ENCODE measurements at places on chromosomes 3 and 15.
A peak's percentile ranks its signal among the peaks of the same experiment; 100 is the strongest.

DNA sequence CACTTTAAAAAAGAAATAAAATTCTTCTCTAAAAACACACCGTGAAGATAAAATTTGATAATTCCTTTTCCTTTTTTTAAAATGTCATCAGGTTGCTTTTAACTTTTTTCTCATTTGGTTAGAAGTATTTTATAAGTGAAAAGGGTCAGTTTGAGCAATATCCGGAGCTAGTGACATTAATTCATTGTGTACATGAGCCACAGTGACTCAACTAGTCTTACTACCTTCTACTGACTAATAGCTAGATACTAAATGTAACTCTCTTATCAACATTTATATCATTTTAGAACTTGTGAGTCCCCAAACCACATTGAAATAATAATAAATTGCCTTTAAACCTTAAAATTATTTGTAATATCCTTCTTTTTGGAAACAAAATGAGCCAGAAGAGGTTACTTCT is 101.2 kb upstream of the ZBTB20 start:
- no peak for DNase-seq

- peak; percentile 63 for DNase-seq
Measured at GRCh38 chr3:12662593-12663400, 1.1 kb downstream of the RAF1 start.

DNA sequence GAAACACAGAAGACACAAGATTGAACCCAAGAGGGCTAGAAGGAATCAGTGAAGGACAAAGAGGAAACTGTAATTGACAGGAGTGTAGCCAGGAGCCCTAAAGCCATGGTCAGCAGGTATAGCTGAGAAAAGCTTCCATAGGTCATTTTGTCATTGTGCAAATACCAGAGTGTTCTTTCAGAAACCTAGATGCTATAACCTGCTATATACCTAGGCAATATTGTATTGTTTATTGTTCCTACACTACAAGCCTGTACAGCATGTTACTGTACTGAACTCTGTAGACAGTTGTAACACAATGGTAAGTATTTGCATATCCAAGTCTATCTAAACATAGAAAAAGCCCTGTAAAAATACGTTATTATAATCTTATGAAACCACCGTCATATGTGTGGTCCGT is 119.3 kb upstream of the LRRFIP2 start:
- no peak for DNase-seq

DNA sequence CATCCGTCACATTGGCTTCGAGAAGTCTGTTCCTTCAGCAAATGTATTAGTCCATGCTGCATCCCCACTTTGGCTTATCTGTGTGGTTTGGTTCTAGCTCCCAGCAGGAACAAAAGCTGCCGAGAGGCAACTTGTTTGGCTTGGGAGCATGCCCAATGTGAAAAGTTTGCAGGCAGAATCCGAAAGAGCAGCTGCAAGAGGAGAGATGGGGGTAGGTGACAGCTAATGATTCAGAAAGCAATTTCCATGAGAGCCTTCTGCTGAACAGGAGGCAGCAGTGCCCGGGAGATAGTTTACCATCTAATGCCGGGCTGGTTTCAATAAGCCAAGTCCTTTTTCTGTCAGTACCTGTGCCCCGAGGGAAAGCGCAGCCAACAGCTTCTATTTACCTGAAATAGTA is 60.2 kb downstream of the GRM7 start:
- DNase-seq = no peak

GRCh38 chr3:123766193-123767008 is 117.7 kb downstream of the MYLK start:
- no peak for DNase-seq

- no peak for DNase-seq
Measured at GRCh38 chr3:41304593-41304992, 105.3 kb downstream of the CTNNB1 start.

DNA sequence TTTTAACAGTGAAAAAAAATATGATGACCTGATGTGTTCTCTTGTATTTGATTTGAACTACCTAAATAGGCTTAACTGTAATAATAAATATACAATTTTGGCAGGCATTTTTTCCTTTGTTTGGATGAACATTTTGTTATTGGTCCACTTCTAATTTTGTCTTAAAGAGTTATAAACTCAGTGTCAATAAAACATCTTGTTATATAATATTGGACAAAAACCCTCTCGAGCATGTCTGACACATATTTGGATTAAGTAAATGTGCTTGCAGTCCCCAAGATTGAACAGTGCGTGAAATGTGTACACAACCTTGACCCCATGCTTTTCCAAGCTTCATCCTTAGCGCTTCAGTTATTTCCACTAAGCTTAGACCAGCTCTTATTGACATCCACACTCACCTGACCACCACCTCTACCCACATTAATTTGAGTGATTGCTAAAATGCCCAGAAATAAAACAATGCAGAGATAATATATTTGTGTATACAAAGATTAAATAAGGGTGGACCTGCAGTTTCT is 131.7 kb upstream of the ZBED2 start:
- DNase-seq = no peak

- DNase-seq = no peak
Measured at GRCh38 chr15:81363718-81364500, 10.1 kb downstream of the TMC3 start.

GRCh38 chr3:157785102-157785826 is 282.0 kb upstream of the VEPH1 start:
- no peak for DNase-seq

GRCh38 chr15:93619597-93619996 is 530.6 kb upstream of the RGMA start:
- DNase-seq = no peak

GRCh38 chr15:40111888-40112287 is 3.2 kb upstream of the BMF start:
- no peak for DNase-seq

DNA sequence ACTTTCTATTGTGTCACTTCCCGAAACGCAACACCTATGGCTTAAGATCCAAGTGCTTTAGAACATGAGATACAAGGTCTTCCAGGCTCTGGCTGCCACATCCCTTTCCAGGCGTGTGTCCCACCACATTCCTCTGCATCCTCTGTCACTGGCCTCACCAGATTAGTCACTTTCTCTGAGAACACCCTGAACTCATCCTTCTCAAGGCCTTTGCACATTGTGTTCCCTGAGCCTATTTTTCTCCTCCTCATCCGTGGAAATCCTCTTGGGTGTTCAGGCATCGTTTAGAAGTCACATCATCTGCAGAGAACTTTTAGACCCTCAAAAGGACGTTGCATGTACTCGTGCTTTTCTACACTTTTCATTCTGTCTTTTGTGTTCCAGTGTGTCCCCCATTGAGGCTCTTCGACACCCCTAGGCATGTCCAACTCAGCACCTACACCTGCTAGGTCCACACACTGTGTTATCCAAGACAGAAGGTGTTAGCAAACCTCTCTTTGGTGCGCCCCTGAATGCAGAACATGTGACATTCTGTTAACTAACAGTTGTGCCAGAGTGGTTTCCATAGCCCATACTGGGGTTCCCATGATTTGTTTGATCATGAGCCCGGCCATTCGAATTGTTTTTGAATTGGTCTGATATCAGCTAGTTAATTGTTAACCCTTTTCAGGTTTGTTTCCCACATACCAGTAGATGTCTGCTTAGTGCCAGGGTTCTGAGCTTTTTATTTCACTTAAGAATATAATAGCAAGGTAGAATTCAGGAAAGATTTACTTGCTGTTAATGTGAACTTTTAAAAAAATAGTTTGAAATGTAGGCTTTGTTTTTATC is 67.2 kb downstream of the LPP start:
- no peak for DNase-seq

- no peak for DNase-seq
Measured at GRCh38 chr3:27671101-27671500, 51.0 kb downstream of the EOMES start.

DNA sequence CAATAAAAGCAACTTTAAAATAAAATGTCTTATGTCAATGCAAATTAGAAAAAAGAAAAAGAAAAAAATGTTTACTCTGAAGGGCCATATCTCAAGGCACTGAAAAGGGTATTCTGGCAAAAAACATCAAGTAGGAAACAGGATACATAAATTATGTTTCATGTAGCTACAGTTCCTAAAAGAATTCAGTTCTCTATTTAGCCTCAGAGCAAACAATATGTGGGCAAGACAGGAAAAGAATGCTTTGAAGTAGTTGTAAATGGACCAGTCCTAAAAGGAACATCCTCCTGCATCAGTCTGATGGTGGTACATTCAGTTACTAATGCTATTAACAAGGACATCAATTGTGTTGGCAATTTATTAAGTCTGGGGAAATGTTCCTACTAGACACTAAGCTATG is 8.1 kb downstream of the COMMD2 start:
- DNase-seq = no peak

DNA sequence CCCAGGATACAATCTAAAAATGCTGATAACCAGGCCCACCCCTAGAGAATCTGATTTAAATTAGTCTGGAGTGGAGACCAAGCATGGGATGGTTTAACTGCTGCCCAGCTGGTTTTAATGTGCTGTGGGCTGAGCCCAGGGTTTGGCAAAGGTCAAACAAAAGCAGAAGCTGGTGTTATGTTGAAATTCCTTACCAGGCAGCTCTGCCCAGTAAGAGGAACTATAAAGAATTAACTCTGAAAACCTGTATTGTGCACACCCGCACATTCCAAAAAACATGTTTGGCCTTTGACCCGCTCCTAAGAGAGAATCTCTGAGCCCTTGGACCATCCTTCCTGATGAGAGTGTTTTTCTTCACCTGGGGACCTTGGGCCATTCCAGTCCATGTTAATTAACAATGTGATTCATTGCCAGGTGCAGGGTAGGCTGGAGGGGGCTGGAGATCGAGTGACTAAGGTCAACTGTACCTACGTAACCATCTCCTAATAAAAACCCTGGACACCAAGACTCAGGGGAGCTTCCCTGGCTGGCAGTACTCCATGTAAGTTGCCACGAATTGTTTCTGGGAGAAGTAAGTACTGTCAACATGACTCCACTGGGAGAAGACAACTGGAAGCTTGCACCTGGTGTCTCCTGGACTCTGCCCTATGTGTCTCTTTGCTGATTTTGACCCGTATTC is 10.9 kb downstream of the CCDC13 start:
- no peak for DNase-seq

DNA sequence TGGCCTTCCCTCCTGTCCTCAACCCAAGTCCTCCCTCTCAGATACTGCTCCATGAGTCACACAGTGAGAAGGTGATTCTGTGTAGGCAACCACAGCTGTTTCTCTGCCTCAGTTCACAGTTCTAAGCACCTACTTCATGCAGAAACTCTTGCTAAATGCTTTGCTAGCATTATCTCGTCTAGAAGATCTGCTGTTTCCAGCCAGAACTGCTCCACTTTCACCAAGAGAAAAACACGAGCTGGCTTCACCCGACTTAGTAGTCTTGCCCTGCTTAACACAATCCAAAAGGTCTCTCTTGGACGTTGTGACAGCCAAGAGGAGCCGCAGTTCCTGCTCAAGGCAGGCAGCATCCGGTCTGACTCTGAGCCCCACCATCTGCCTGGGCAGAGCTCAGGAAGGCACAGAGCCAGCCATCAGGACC is 272.1 kb downstream of the UACA start:
- peak; percentile 58 for DNase-seq

- no peak for DNase-seq
Measured at GRCh38 chr15:43106486-43106829, 620 bp upstream of the UBR1 start.

DNA sequence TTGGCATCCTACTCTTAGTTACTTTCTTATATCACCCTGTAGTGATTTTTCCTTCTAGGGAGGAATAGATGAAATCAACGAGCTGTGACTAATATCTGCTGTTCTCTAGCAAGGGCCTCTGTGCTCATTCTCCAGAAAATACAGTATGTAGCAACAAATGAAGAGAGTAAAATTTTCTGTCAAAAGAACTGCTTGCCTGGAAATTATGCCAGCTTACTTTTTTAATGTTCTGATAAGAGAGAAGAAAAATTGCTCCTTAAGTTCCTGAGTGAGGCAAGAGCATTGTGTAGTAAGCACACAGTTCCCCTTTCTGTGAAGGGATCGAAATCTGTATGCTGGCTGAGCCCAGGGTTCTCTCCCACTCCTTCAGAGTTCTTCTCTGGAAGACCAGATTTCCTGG is 51.4 kb upstream of the GK5 start:
- DNase-seq = no peak

- peak; percentile 48 for DNase-seq
Measured at GRCh38 chr3:156161172-156161571, 40.8 kb downstream of the KCNAB1 start.

GRCh38 chr3:160676547-160677303 is at the start of gene ARL14:
TSS of gene ARL14 (plus strand) at chr3:160677160. CDS start at chr3:160677347, 187 bp downstream.
- no peak for DNase-seq

DNA sequence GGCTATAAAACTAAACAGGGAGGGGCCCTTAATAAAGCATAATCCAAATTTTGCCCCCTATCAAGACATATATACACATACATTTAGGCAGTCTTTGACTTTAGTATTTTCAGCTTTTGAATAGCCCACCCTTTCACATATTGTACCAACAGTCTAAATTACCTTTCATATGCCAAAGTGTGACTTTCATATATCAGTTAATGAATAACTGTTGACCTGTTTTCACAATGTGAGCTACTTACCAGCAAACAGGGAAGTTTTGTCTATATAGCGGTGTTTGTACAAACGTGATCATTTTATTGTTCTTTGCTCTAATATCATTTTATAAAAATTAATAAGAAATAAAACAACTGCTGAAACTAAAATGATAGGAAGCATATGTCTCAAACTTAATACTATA is 28.0 kb downstream of the CEP152 start:
- DNase-seq = no peak

GRCh38 chr15:93399121-93399520 is 310.1 kb upstream of the RGMA start:
- DNase-seq = no peak

GRCh38 chr3:50155491-50155878 is 361 bp downstream of the SEMA3F start:
- no peak for DNase-seq

DNA sequence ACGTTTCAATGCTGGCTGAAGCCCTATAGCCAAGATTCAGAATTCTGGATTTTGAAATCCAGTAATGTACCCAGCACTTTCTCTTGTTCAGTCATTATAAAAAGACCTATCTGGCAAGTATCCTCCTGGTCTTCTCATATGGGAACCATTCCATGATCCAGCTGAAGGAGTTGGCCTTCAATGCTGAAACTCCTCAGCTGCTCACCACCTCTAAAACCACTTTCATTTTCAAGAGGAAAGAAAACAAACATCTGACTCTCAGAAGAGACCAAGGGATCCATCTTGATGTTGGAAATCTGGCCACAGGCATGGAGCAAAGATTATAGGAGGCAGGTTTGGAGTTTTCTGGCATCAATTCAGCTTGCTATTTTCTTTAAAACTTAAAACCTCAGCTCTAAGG is 235.4 kb downstream of the FMN1 start:
- DNase-seq = no peak

- peak; percentile 98 for DNase-seq
Measured at GRCh38 chr3:129120254-129121004, 1.2 kb downstream of the RAB43 start.
